ENCODE measurements at places on chromosomes 13 and 19.

DNA sequence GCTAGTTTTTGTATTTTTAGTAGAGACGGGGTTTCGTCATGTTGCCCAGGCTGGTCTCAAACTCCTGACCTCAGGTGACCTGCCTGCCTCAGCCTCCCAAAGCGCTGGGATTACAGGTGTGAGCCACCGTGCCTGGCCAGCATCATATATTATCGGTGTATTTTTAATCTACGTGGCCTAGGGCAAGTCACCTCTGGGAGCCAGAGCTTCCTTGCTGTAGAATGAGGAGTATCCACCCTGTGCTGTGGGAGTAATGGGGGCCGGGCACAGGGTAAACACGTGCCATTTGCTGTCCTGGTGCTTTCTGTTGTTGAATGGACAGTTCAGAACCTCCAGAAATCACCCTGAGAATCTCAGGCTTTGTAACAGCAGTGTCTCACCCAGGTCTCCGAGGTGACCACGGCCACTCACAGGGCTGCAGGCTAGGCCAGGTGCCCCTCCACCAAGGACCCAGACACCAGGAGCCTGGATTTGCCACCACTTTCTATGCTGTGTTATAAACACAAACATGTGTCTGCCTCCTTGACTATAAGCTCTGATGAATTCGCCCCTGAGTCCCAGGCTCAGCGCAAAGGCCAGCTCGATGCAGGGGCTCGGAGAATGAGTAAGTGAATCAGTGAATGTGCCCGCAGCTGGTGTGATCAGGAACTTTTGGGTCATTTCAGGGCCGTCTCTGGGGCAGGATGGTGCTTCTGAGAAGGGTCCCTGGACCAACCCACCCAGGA is 22.7 kb downstream of the POP4 start:
- DNase-seq: no peak

- DNase-seq: no peak
Observed at GRCh38 chr13:103066079-103066780, at the start of gene SLC10A2. SLC10A2 (minus strand) TSS chr13:103066417; CDS start chr13:103066249, 168 bp downstream.

DNA sequence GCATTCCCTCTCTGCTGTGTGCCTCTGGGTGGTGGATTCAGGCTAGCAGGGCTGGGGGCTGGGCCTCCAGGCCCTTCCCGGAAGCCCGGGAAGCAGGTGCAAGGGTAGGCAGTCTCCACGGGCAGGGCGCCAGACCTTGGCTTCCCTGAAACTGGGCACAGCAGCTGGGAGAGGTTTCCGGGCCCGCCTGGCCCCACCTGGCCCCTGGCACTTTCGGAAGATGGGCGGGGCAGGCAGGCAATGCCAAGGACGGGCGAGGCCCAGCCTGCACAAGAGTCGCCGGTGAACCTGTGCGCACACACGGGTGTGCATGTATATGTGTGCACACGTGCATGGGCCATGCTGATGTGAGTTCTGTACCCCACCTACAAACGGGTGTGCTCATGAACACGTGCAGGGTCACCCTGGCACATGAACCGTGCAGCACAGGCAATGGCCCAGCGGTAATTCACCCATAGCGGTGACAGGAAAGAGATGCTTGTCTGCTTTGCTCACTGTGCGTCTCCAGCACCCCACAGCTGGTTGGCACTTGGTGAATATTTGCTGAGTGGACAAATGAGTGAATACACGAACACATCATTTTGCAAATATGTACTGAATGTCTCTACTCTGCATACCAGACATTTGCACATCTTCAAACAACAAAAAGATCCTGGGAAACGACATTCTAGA is 15.3 kb downstream of the GADD45B start:
- DNase-seq: no peak

DNA sequence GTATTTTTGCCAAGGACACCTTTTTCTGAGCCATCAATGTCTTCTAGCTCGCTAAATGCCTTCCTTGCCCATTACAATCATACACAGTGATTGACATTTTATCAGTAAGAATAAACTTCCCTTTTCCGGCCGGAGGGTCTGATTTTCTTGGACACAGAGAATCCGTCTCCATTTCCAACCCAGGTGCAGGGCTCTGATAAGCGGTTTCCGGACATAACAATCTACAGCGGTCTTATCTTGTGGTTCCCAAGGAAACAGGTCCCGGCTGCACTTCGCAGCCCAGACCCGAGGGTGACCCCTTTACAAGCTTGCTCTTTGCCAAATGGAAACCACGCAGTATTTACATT is 5.1 kb upstream of the ZNF77 start:
- DNase-seq: no peak

DNA sequence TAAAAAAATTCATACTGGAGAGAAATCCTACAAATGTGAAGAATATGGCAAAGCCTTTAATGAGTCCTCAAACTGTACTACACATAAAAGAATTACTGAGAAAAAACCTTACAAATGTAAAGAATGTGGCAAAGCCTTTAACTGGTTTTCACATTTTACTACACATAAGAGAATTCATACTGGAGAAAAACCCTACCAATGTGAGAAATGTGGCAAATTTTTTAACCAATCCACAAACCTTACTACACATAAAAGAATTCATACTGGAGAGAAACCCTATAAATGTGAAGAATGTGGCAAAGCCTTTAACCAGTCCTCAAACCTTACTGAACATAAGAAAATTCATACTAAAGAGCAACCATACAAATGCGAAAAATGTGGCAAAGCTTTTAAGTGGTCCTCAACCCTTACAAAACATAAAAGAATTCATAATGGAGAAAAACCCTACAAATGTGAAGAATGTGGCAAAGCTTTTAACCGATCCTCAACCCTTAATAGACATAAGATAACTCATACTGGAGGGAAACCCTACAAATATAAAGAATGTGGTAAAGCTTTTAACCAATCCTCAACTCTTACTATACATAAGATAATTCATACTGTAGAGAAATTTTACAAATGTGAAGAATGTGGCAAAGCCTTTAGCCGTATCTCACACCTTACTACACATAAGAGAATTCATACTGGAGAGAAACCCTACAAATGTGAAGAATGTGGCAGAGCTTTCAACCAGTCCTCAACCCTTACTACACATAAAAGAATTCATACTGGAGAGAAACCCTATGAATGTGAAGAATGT is 29.0 kb downstream of the ZNF730 start:
- no peak for DNase-seq

- DNase-seq: no peak
Observed at GRCh38 chr19:51946602-51947001, 19.3 kb downstream of the ZNF613 start.

GRCh38 chr19:38788478-38789243 is at the start of gene LGALS7B:
LGALS7B (plus strand) TSS chr19:38789200; CDS start chr19:38789227, 27 bp downstream.
- DNase-seq: no peak

DNA sequence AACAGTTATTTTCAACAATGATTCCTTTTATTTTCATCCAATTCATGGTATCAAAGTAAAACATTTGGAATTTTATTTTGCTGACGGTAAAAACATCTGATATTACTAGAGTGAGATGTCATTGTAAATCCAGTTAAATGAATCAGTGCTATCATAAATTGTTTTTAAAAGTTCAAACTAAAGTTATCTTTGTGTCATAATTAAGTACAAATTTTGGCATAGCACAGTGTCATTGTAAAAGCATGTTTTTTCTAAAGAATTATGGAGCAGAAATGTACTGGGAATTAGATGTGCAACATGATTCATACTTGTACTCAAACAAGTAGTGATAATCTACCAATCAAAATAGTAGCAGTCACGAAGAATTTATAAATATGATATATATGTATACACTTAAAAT is 92.8 kb downstream of the FAM216B start:
- no peak for DNase-seq

DNA sequence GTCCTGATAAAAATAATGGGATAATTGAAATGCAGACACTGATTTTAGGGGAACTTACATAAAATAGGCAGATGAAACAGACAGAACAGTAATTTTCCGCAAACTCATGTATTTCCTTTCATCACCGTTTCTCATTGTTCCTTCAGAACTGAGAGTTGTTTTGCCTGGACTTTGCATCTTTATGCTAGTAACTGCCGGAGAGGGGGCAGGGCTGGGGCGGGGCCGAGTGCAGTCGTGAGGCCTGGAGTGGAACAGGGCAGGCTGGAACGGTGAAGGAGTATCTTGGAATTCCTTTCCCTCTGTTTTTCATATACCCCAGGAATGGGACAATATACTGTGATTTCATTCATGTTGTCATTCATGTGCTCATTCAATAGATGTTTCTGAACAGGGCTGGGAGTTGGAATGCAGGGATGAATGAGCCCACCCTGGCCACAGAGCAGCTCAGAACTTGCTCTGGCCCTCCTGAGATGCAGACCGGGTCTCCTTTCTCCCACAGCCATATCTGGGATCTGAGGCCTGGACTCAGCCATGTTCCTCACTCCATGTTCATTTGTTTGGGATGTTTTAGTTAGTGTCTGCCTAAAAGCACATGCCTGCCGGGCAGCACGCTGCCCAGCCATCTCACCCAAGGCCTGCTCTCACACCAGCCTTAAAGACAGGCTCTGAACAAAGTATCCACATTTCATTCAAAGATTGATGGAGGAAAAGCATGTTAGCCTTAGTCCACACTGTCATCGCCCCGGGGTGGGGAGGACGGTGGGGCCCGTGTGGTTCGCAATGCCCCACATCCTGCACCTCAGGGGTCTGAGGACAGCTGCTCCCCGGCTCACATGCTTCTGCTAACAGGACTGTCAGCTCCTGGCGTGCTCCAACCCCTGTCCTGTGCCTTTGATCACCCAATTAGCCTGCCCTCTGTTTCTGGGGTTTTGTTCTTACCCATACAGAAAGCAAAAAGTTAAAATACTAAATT is 92.9 kb downstream of the SOX1 start:
- no peak for DNase-seq

GRCh38 chr19:2097203-2097885 is 629 bp downstream of the IZUMO4 start:
- DNase-seq: no peak

- DNase-seq: peak; percentile 96
Observed at GRCh38 chr19:40529093-40529954, 47.3 kb upstream of the SHKBP1 start.

GRCh38 chr19:44401139-44402115 is at the start of gene ZNF285:
ZNF285 (minus strand) TSS chr19:44401608; CDS start chr19:44397213, 4,395 bp downstream.
- DNase-seq: peak; percentile 78

DNA sequence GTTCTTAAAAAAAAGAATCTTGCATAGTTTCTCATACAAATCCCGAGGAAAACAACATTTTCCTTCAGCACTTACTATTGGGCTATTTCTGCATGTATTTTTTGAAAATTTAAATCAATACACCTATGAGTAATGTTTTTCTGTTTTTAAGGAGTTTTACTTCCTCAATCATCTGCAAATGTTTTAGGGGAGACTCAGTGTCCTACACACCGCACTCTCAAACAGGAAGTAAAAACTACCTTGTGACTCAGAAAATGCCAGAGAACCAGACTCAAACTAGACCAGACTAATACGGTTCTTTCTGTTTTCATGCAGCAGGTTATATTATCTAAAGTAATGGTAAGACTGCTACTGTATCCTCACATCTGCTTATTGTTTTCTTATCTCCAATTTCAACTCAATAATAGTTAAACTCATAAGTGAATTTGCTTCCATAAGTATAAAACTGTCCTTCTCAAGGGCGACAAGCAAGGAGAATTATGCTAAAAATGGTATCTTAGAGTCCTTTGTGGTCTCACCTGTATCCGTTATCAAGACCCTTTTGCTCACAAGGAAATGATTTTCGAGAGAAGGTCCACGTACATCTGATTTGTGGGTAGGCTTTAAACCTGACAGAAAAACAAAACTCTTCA is 52.5 kb downstream of the FLT3 start:
- DNase-seq: no peak

DNA sequence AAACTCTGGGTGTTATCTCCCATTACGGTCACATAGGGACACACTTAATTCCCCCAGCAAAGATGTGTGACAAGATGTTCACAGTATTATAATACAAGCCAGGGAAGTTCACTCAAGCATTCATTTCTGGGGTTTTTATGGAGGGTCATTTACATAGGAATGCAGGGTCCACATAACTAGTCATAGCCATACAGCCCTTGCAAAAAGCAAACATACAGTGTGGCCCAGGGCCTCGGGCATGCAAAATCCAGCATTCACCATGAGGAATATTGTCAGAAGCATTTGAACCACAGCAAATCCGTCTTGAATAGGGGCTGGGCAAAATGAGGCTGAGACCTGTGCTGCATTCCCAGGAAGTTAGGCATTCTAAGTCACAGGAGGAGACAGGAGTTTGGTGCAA is 13.0 kb upstream of the ZNF460 start:
- DNase-seq: no peak

- no peak for DNase-seq
Observed at GRCh38 chr13:111853721-111854120, 213.2 kb upstream of the SOX1 start.

DNA sequence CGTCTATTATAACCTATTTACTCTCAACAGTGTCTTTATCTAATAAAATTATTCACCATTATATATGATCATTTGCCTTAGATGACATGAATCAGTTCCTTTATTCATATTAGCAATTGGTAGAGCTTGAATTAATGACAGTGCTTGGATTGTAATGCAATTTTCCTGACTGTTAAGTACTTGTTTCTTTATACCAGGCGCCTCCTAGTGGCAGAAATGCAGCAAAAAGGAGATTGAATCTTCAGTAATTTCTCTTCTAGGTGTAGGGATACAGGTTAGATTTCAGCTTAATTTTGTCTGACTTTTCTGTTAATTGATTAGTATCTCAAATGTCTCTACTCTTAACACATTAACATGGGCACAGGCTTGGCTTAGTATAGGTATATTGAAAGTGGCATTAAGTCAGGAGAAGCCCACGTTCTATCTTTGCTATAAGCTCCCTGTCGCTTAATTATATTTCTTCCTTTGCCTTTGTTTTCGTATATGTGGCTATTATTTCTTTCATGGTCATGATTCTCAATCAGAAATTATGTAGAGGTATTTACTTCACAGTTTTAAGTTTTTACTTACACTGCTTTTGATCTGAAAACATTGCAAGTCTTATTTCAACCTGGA is 9.1 kb upstream of the LHFPL6 start:
- peak; percentile 34 for DNase-seq

GRCh38 chr19:2476451-2477140 is 669 bp downstream of the GADD45B start:
- DNase-seq: peak; percentile 83

GRCh38 chr19:11291991-11292390 is 4.0 kb upstream of the TSPAN16 start:
- no peak for DNase-seq

DNA sequence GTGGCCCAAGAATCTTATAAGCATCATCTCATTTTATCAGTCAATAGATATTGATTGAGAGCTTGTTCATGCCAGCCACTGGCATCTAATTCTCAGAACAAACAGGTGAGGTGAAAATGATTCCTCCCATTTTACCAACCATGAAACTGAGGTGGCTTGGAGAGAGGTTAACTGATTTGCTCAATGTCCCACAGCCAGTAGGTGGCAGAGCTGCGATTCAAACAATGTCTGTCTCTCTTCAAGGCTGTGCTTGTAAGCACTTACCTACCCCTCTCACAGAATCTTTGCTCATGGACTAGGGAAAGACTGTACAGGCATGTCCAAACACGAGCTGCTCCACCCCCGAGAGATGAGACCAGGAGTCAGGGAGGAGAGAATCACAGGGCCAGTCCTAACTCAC is 21.5 kb upstream of the GSX1 start:
- no peak for DNase-seq

DNA sequence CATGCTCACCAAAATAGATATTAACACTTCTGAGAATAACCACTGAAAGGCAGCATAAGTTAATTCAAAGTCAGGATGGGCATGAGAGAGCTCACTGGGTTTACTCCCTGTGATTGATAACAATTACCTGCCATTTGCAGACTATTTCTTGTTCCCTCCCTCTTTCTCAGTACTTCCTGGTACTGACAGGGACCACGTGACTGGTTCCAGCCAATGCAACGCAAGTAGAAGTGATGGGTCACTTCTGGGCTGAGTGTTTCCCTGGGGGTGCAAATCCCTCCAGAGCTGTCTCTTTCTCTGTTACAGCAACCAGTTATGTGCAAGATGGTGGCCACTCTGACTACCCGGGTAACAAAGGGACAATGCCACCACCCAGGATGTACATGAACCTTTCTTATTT is 118.8 kb downstream of the EFNB2 start:
- DNase-seq: no peak
